8988T (cell line): ENCODE measurements at places on chromosomes 13 and 19.

DNA sequence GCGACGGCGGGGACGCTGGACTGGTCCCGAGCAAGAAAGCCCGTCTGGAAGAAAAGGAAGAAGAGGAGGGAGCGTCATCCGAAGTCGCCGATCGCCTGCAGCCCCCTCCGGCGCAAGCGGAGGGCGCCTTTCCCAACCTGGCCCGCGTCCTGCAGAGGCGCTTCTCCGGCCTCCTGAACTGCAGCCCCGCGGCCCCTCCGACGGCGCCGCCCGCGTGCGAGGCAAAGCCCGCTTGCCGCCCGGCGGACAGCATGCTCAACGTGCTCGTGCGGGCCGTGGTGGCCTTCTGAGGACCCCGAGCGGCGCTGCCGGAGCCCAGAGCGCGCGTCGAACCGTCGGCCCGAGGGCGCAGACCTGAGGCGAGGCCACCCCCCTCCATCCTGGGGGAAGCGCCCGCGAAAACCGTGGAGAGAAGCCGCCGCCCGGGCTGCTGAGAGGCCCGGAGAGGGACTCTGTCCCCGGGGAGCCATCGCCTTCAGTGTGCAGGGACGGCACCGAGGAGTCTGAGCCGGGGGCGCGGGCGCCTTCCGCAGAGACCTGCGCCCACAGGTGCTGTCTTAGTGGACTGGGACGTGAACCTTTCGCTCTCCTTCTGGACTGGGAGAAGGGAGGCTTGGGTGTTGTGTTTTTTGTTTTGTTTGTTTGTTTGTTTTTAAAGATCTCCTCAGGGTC, 3.5 kb downstream of the IER2 start:
- no peak for DNase-seq

- no peak for DNase-seq
These were observed 192.6 kb downstream of the PCDH17 start for GRCh38 chr13:57824121-57824520.

DNA sequence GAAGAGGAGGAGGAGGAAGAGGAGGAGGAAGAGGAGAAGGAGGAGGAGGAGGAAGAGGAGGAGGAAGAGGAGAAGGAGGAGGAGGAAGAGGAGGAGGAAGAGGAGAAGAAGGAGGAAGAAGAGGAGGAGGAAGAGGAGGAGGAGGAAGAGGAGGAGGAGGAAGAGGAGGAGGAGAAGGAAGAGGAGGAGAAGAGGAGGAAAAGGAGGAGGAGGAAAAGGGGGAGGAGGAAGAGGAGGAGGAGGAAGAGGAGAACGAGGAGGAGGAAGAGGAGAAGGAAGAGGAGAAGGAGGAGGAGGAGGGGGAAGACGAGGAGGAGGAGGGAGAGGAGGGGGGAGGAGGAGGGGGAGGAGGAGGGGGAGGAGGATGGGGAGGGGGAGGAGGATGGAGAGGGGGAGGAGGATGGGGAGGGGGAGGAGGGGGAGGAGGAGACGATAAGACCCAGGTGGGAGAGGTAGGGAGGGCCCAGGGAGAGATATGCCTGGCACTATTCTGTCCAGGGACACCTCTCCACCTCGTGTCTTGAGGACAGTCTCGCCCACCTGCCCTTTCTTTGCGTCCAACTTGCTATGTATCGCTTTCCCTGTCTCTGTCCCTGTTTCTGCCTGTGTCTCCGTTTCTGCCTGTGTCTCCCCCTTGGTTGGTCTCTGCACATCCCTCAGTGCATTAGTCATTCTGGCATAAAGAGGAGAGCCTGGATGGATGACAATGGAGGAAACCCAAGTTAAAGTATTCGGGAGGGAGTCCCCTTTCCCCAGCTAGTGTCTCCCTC, 7.1 kb upstream of the KLK5 start:
- no peak for DNase-seq

DNA sequence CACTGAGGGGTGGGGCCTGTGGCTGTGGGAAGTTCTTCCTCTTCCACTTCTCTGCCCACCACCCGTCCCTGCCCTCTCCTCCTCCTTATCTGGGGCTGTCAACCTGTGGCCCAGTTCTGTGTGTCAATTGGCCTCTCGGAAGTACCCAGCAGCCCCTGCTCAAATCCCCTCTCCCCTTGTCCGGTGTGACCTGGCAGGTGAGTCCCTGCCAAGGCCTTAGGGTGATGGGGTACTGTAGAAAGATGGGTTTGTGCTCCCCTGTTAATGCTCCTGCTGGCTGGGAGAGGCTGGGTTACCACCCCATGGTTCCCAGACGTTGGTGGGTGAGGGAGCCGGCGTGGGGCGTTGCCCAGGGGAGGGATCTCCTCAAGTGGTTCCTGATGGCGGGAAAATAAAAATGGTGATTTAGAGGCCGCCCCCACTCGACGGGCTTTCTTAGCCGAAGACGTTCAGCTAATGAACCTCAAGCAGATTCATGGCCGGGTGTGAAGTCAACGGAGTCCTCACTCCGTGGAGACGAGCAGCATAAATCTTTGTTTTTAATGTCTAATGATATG, 141.2 kb downstream of the URI1 start:
- no peak for DNase-seq

- no peak for DNase-seq
These were observed 60.9 kb downstream of the ERICH6B start for GRCh38 chr13:45554604-45555109.

DNA sequence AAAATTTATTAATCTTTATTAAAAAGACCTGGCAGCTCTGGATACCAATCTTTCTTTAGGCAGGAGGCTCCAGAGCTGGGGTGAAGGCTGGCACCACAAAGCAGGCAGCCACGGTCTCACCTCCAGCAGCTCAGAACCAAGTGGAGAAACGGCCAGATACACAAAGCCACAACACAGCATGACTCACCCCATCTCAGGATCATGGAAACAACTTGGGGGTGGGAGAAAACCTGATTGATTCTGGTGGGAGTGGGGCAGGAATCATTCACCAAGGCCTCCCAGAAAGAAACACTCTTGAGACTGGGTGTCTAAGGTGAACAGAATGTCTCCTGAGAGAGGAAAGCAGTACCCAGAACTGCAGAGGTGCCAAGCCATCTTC, 64.2 kb downstream of the CRYL1 start:
- no peak for DNase-seq

DNA sequence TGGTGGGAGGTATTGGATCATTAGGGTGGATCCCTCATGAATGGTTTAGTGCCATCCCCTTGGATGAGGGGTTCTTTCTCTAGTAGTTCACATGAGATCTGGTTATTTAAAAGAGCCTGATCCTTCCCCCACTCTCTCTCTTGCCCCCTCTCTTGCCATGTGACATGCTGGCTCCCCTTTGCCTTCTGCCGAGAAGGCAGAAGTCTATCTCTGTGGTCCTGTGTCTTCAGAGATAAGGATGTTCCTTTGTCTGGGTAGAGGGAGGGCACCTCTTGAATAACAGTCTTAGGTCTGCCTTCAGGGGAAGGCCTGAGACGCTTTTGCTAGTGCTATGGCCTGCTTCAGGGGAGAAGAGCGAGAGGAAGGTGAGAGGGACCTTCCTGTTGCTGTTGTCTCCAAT, 2.0 kb upstream of the ZDHHC20 start:
- no peak for DNase-seq

DNA sequence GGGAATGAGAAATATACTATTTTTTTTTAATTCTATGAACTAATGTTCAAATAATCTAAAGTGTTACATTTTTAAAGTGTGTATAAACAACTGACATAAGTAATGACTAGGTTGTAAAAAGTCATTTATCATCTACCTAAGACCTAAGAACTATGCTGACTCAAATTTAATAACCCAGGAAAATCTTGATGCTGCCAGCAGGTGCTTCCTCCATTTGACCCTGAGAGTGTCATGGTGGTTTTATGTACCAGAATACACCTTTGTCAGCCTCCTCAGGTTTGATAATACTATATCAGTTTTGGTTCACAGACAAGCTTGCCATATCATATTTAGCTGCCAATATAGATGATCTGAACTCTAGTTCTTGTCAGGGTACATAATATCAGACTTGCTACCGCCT, 1151.2 kb downstream of the PCDH17 start:
- no peak for DNase-seq
